ENCODE measurements at places on chromosomes 16 and 17. TPM values are rescaled to one million over a fixed set of nuclear protein-coding genes. Genes with fewer than 3 reads are reported as not detected.

GRCh38 chr17:40264458-40265185 lies 23.1 kb upstream of the CDC6 start:
- ATAC-seq: no peak

DNA sequence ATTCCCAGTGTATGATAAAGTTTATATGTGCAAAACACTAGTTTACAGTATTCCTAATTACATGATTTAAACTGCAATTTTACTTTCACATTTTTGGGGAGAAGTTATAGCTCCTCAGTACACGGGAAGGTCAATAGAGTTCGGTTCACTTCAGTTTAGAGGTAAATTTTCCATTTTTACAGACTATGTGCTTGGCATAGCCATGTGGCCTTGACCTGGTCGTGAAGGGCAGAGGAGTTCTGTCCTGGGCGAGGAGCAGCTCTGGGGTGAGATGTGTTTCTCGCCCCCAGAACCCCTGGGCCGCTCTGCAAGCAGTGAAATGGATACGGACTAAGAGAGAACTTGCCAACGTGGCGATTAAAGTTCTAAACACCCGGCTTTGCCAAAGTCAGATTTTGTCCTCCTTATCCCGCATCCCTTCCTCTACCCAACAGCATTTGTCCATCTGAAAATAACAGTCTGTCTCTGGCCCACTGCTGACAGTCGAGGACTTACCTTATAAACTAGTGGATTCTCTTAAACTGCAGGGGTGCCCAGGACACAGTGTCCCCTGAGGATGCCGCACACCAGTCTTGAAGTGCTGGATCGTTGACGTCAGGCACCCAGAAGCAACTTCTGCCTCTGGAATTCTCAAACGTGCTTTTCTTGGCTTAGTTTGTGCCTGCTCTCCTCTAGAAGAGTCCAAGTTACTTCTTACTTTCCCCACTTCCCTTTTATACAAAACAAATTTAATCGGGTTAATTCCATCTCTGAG lies 1.5 kb upstream of the SIAH1 start:
- no peak for ATAC-seq

DNA sequence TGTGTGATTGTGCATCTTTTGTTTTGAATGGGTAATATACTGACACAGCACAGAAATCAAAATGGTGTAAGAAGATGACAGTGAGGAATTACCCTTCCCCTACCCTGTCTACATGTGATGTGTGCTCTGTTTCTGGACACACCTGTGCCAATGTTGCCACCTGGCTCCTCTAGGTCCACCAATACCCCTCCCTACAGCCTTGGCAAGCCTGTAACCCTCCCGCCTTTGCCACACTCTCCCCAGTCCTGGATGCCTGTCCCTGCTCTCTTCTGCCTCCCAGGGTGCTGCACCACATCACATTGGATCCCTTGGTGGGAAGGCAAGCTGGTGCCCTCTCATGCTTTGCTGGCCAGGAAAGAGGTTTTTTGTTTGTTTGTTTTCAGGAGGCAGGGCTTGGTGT lies 289.5 kb upstream of the N4BP1 start:
- no peak for ATAC-seq

The CHST4 gene
- not detected for total RNA-seq

GRCh38 chr16:50269769-50270509 lies 3.6 kb downstream of the ADCY7 start:
- no peak for ATAC-seq

DNA sequence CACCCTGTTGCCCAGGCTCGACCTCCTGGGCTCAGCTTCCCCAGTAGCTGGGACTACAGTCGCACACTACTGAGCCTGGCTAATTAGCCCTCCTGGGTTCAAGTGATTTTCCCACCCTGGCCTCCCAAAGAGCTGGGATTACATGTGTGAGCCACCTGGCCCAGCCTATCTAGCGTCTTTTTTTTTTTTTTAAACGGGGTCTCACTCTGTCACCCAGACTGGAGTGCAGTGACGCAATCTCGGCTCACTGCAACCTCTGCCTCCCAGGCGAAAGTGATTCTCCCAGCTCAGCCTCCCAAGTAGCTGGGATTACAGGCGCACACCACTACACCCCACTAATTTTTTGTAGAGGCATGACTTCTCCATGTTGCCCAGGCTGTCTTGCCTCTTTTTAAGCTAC lies 33.3 kb downstream of the GLG1 start:
- ATAC-seq: no peak

- ATAC-seq: no peak
Observed at GRCh38 chr17:65185668-65186382, 48.7 kb downstream of the RGS9 start.

The VAT1L gene
- 0.89 TPM for total RNA-seq

- ATAC-seq: no peak
Observed at GRCh38 chr17:73011016-73011486, 81.4 kb downstream of the SLC39A11 start.

The MYH3 gene
- 1.9 TPM for total RNA-seq

The STAT5A gene
- total RNA-seq: 80.8 TPM

DNA sequence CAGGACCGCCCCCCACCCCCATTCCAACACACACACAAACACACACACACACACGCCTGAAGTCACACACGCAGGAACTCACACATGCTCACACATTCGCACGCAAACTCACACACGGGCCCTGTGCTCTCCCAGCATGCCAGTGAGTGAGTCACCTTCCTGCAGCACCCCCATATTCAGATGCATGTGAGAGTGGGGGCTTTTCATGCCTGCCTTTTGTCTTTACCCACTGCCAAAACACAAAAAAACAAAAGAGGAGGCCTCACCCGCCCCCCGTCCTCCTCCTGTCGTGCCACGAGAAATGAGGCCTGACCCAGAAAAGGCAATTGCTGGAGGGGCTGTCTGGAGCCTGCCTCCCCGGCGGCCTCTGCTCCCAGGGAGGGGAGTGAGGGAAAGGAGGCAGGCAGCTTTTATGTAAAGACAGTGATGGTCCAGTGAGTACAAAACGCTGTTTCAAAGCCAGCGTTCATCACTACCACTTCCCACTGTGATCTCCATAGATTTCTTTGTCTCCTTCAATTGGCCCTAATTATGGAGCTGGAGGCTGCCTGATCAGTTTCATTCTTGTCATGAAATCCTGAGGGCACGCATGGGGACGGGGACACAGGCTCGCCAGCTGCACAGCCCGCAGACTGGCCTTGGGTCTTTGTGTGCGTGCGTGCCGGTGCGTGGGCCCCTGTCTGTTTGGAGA lies 29.5 kb upstream of the GSE1 start:
- no peak for ATAC-seq

The SRCIN1 gene
- total RNA-seq: 0.67 TPM

The GPR179 gene
- total RNA-seq: 0.08 TPM

The ARL5C gene
- not detected for total RNA-seq

The VEZF1 gene
- total RNA-seq: 135 TPM

The MT1H gene
- not detected for total RNA-seq

The IRF8 gene
- total RNA-seq: 13.7 TPM

The CD7 gene
- 0.94 TPM for total RNA-seq

DNA sequence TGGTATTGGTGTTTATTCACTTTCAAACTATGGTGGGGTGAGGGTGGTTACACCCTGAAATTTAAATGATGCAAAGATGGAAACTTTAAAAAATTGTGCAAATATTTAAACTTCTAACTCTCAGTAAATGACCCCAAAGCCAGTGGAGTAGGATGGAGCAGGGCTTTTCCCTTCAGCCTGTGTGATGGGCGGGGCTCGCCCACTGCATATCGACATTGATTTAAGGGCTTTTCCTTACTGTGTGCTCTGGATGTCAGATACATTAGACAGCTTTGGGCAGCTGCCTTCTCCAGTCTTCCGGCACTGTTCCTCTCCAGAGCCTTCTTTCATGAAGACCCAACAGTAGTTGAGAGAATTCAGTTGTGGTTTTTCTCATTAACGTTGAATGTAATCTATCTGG lies 99.9 kb downstream of the SPECC1 start:
- no peak for ATAC-seq

DNA sequence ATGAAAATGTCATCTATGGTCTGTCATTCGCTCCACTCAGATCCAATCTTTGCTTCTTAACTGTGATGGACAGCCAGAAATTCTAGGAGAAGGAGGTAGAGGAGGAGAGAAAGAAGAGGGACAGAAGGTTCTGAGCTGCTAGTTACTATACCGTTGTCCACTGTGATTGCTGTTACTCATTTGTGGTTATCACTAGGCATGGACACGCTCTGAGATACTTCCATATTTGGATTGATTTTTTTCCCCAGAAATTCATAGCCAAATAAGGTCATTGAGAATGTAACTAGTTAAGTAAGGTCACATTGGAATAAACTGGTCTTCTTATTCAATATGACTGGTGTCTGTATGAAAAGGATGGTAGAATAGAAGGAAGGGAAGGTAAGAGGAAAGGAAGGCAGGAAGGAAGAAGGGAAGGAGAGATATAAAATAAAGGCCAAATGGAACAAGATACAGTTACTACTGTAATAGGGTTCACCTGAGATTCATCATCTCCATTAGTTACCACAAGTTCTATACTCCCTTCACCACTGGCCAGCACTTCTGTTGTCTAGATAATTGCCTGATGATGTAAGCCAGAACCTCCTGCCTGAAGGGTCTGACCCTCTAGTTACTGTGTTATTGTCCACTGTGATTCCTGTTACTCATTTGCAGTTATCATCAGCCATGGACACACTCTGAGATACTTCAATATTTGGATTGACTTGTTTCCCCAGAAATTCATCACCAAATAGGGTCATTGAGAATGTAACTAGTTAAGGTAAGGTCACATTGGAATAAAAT lies 2.9 kb downstream of the KRTAP9-7 start:
- no peak for ATAC-seq

The CYGB gene
- 16.0 TPM for total RNA-seq

DNA sequence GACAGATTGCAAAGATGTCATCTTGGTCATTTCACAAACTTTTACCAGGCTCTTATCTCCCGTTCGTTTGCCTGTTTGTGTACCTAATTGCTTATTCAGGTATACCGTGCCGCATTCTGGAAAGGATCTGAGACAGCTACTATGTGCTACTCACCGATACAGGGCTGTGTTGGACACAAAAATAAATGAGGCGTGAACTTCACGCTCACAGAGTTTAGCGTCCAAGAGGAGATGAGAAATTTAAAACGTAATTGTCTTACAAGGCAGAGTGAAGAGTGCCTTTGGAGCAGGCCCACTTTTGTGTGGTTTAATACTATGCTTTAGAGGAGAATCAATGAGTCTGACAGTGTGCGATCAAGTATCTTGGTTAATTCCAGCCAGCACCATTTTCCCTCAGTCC lies 26.7 kb downstream of the MAF start:
- no peak for ATAC-seq

DNA sequence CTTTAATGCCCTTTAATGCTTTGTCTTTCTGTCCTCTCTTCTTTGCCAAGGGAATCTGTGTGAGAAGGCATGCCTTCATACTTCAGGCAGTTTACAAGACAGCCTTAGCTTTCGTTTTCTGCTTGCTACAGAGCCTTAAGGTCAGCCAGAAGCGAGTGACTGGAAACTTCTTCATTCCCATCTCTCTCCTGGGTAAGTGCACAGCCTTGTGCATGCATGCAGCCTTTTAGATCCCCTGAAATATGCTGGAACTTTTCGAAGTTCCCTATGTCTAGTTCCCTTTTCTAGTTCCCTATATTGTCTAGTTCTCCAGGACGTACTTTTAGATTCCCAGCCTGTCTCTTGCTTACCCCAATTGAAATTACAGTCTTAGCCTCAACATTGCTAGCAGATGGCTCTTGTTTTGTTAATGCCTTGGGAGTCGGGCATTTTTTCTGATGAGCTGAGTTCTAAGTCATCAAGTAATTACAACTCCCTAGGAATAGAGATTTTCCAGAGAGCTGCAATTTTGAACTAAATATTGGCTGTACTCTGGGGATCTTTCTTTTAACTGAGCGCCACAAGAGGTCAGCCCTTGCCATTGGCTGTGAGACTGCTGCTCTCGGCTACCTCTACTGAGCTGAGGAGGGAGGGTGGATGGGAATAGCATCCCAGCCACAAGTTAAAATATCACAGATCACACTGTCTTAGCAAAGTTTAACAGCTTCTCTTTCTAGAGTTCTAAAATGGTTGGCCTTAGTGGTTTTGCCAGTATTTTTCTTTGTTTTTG lies 22.7 kb upstream of the PPM1D start:
- ATAC-seq: peak; percentile 75

DNA sequence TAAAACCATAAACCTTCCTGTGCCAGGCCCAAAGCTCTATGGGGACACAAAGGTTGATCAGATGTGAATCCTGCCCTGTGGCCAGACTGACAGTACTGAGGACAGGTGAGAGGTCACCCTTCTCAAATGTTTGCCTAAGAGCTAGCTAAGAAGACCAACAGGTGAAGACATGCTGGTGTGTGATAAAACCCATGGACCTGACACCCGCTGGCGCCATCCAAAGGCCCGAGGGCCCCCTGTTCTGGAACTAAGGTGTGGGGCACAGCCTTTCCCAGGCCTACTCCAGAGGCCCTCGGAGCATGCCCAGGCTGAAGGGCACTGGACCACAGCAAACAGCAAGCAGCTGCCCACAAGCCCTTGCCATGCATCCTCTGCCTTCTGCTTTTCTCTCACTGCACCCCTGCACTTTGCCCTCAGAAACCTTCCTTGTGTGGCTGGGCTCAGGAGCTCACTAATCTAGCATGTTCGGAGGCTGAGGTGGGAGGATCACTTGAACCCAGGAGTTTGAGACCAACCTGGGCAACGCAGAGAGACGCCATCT lies 5.2 kb upstream of the CDK3 start:
- no peak for ATAC-seq

DNA sequence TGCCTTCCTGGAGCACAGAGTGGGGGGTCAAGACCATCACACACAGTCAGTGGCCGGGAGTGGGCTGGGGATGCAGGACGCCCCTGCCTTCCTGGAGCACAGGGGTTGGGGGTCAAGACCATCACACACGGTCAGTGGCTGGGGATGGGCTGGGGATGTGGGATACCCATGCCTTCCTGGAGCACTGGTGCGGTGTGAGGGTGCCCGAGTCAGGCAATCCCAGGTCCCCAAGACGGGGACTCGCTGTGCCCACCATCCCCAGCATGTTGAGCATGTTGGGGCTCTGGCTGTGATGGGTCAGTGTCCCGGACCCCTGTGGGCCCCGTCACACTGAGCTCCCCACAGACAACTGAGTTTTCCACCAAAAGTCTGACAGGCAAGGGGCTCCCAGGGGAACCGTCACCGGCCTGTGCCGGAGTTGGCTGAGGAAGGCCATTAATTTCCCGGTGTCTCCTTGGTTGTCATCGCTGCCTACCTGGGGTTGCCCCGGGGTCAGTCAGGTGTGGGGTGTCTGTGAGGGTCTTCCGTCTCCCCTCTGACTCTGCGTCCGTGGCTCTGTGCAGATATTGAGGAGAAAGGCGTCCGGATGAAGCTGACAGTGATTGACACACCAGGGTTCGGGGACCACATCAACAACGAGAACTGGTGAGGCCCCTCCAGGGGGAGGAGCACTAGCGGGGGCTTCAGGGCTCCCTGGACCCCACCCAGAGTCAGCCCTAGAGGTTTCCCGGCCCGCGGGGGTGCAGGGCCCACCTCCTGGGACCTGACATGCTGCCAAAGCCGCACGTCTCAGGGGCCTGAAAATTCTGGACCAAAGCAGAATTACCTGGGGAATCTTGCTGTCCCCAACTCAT lies 347.1 kb downstream of the SEC14L1 start:
- ATAC-seq: no peak

Measured in gastroesophageal sphincter (tissue), 4 donors.